Cerebellum (tissue), 4 donors: ENCODE measurements at places on chromosomes 5 and 9. TPM values are rescaled to one million over a fixed set of nuclear protein-coding genes. Genes with fewer than 3 reads are reported as not detected.

GRCh38 chr9:38285236-38285635 is 107.3 kb upstream of the ALDH1B1 start:
- no peak for DNase-seq

DNA sequence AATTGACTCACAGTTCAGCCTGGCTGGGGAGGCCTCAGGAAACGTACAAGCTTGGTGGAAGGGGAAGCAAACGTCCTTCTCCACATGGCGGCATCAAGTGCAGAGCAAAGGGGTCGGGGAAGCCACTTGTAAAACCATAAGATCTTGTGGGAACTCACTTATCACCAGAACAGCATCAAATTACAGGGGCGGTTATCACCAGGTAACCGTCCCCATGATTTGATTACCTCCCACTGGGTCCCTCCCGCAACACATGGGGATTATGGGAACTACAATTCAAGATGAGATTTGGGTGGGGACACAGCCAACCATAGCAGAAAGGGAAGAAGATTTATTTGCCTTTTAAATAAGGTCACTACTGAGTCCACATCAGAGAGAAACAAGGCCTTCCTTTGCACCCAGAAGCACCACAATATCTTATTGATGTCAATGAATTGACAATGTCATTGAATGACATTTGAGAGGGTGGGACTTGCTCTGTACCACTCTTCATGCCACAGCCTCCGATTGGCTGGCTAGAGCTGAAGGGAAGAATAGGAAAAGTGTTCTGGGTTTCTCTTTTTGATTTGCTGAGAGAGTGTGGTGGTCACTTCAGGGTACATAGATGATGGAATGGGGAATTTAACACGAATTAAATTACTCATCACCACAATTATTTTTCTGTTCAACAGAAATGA is 11.0 kb downstream of the SKP2 start:
- no peak for DNase-seq

Gene SPACA9
- total RNA-seq: 3.1 TPM

Gene KCNV2
- total RNA-seq: not detected
